Activated CD8-positive, alpha-beta memory T cell treated with anti-CD3 and anti-CD28 coated beads for 1 hour (primary cell): ENCODE measurements at places on chromosomes 11 and 22.

DNA sequence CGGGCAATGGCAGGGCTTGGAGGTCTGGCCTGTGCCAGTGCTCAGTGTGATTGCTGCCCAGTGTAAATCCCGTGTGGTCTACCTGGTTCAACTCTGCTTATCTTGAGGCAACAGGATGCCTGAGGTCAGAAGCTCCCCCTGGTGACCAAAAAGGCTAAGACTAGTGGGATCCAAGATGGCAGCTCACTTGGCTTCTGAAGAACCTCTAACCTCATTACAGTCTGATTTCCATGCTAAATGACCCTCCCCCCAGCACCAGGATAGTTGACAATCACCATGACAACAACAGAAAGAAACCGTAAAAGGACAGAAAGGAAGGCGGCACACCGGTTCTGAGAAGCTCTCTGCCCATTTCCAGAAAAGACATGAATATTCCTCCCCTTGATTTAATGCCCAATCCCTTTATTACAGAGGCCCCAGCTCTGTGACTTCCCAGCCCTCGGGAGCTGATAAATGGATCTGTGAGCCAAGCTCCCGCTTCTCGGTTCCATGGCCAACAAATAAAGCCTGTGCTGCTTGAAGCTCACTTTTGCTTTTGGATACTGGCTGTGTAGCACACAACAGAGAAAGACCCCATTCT is 398.4 kb downstream of the CTTN start:
- DNase-seq, result no peak

DNA sequence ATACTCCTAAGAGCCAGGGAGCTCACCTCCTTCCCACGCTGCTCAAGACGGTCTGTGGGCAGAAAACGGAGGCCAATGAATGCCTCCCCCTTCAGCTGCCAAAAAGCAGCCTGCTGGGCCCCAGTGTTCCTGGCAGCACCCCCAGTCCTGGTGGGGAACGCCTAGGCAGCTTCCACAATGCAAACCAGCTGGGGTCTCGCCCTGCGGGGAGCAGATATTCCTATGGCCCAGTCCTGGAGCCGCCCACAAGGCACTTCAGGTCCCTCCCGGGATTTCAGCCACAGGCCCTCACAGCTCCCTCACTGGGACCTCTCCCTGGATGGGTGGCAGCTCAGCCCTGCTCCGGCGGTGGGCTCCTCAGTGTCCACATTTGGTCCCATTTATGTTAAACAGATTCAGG is 29.2 kb downstream of the A4GALT start:
- no peak for DNase-seq

DNA sequence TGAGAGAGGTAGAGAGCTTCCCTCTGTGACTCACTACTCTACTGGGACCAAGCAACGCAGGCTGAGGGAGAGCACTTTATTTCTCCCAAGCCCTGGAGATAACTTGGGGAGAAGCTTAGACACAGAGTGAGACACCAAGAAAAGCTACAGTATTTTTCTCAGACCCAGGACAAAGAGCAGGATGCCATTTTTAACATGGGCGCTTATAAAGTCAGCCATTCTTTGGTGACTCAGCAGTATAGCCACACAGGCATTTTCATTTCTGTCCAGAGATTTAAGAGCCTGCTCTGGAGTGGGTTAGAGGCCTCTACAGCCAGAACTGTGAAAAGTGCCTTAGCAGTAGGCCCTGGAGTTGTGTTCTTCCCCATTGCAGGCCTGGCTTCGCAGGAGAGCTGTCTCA is 55.0 kb upstream of the GLYAT start:
- DNase-seq, result no peak

GRCh38 chr11:124748481-124749343 is 3.3 kb downstream of the VSIG2 start:
- DNase-seq, result no peak

DNA sequence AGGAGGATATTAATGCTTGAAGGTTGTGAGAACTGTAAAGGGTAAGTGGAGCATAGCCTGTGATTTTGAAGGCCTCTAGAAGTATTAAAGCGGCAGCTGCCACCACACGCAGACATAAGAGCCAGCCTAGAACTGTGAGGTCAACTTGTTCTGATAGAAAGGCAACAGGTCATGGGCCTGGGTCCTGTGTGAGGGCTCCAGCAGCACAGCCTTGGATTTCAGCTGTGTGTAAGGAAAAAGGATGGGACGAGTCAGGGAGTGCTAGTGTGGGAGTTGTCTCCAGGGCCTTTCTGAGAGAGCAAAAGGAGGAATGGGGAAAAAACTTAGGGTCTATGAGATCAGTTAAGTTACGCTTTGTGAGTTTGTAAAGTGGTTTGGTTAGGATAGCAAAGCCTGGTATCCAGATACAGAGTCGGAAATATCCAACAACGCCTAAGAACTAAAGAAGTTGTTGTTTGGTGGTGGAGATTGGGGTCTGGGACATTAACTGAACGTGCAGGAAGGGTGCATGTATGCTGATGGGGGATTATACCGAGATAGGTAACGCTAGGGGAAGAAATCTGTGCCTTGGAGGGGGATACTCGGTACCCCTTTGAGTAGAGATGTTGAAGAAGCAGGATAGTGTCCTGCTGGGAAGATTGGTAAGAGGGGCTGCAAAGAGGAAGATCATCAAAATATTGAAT is 17.4 kb upstream of the ANO1 start:
- no peak for DNase-seq

DNA sequence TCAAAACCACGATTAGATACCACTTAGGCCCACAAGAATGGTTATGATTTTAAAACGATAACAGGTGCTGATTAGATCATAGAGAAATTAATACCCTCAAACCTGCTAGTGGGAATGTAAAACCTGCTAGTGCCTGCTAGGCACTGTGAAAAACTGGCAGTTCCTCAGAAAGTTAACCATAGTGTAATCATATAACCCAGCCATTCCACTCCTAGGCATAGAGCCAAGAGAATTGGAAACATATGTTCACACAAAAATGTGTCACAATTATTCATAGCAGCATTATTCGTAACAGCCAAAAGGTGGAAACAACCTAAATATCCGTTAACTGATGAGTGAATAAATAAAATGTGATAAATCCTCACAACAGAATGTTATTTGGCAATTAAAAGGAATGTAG is 122.2 kb upstream of the SYN3 start:
- no peak for DNase-seq

DNA sequence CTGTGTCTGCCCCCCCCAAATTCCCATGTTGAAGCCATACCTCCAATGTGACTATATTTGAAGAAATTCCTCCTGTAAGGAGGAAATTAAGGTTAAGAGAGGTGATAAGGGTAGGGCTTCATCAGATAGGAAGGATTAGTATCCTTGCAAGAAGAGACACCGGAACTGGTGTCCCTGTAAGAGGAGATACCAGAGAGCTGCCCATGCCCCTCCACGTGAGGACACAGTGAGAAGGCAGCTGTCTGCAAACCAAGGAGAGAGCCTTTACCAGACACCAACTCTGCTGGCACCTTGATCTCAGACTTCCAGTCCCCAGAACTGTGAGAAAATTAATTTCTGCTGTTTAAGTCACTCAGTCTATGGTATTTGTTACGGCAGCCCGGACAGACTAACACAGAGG is 109.3 kb downstream of the ARFGAP2 start:
- no peak for DNase-seq

- DNase-seq, result no peak
Observed at GRCh38 chr22:29772170-29772641, 5.0 kb downstream of the UQCR10 start.

- no peak for DNase-seq
Observed at GRCh38 chr11:31820438-31820818, 9.3 kb upstream of the PAX6 start.

DNA sequence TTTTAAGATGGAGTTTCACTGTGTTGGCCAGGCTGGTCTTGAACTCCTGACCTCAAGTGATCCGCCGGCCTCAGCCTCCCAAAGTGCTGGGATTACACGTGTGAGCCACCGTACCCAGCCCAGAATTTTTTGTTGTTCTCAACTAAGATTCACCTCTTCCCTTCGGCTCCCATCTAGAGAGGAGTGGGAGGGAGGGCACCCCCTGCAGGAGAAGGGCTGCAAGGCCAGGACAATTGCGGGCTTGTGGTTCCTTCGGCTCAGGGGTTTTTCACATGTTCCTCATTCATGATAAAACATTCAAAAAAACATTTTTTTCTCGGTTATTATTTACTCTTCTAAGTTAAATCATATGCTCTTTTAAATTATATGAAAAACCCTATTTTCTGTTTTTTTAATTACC is 201.1 kb upstream of the LRRC4C start:
- no peak for DNase-seq

GRCh38 chr22:50530877-50531545 is 1.2 kb upstream of the TYMP start:
- no peak for DNase-seq

GRCh38 chr11:86469491-86470388 is 95.1 kb downstream of the CCDC81 start:
- DNase-seq, result no peak

DNA sequence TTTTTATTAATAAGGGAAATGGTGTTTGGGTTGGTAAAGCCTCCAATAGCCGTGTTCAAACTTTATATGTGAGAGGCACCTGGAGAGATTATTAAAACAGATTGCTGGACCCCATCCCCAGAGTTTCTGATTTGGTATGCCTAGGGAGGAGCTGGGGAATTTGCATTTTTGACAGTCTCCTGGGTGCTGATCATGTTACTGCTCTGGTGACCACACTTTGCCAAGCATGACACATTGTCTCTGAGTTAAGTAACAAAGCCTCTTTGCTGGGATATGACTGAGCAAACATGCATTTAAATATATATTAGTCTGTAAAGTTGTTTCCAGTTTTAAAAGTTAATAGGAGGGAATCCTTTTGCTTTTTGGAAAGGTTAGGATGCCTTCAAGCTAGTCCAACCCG is 140.4 kb downstream of the NAV2 start:
- no peak for DNase-seq

- no peak for DNase-seq
Observed at GRCh38 chr11:60926500-60926899, 2.2 kb downstream of the TMEM132A start.

- no peak for DNase-seq
Observed at GRCh38 chr22:46340676-46341075, 5.2 kb downstream of the TRMU start.

DNA sequence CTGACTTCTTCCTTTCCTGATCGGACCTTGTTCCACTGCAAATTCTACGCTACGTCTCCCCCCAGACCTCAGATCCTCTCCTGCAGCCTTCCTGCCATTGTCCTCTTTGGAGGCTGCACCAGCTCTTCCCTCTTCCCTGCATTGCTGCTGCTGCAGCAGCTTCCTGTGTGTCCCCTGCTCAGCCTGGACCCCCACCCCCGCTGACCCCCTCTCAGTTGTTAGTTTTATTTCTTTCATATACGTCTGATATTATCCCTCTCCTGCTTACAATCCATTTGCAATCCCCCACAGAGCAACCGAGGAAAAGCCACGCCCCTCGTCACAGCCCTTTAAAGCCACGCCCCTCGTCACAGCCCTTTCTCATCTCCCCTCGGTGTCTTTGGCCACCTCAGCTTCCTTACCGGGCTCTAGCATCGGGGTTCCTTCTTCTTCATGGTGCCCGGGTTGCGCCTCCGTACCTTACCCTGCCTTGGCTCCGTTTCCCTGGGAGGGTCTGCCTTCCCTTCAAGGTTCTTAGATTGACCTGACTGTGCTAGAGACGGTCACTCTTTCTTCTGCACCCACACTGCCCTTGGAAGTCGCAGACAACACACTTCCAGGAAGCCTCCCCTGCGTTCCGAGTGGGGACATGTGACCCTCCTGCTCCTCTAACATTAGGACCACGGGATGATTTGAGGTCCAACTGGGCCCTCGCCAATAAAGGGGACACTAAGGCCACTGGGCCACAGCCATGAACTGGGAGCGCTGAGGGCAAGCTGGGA is 4.8 kb downstream of the MRGPRG start:
- no peak for DNase-seq

- no peak for DNase-seq
Observed at GRCh38 chr11:75547617-75548058, 14.4 kb upstream of the SERPINH1 start.

DNA sequence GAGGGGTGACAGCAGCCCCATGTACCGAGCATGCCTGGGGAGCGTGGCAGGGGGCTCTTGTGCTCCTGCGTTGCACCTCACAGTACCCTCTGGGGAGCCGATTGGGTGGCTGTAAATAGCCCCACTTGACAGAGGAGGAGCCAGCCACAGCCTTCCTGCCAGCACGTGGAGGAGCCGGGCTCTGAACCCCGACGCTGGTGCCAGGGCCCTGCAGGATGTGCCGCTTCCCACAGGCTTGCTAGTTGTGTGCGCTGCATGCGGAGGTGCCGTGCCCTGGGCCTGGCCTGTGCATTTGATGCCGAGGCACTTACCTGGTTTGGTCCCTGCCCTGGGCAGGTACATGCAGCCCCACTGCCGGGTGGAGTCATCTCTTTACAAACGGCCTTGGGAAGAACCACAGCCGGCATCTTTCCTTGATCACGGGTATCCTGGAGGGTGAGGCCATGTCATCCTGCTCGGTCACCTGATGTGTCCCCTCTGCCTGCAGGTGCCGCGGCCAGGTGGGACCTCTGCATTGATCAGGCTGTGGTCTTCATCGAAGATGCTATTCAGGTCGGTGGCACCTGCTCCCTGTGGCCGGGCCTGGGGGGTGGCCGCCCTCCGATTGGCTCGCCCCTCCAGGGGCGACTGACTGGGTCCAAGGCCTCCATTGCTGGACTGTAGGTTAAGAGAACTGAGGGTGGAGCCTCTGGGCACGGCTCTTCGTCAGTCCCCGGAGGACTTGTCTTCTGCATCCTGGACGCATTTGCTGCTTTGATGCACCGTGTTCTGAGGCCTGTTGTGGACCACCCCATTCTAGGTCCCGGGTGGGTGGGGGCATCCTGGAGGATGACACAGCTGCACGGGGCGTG is 5.0 kb downstream of the TPCN2 start:
- DNase-seq, result no peak

DNA sequence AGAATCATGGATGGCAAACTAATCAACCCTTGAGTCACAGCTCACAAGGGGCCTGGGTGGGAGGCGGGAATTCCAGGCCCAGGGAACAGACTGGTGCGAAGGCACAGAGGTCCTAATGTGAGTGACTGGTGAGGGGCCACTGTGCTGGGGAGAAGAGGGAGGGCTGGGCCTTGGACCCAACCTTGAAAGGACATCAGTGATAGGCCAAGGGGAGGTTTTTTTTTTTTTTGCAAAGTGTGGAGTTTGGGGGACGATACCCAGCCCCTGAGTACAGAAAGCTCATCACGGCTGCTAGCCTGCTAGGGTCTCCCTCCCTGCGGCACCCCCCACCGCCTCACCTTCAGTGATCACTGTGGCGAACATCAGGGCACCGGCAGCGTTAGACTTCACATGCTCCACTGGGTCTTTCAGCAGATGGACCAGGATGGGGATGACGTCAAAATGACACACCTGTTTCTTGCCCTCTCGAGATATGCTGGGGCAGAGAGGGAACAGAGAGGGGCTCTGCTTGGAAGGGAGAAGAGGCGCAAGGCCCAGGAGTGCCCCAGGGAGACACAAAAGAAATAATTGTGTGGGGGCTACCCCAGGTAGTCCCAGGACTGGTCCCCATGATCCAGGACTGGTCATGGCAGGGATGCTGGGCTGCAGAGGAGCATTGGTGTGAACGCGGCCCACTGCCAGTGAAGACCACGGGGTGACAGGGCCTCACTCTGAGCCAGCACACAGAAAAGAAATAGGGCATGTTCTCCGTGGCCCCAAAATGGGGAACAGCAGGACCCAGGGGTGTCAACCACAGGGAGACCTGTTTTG is 8.6 kb upstream of the GNAZ start:
- no peak for DNase-seq

- DNase-seq, result no peak
Observed at GRCh38 chr11:73579641-73580434, 18.1 kb downstream of the FAM168A start.
